ENCODE measurements at places on chromosomes 13 and 19.

DNA sequence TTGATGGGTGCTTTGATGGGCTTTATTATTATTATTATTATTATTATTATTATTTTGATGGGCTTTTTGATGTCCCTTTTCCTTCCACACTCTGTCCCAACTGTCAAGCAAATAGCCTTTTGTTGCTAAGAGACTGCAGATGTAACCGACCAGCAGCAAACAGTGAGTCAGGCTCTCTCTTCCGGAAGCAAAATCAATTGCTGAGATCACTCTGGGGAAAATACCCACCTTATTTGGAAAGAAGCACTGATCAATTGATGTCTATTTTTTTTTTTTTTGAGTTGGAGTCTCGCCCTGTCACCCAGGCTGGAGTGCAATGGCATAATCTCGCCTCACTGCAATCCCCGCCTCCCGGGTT lies 2.9 kb downstream of the LDLR start:
- peak; percentile 69 for DNase-seq

DNA sequence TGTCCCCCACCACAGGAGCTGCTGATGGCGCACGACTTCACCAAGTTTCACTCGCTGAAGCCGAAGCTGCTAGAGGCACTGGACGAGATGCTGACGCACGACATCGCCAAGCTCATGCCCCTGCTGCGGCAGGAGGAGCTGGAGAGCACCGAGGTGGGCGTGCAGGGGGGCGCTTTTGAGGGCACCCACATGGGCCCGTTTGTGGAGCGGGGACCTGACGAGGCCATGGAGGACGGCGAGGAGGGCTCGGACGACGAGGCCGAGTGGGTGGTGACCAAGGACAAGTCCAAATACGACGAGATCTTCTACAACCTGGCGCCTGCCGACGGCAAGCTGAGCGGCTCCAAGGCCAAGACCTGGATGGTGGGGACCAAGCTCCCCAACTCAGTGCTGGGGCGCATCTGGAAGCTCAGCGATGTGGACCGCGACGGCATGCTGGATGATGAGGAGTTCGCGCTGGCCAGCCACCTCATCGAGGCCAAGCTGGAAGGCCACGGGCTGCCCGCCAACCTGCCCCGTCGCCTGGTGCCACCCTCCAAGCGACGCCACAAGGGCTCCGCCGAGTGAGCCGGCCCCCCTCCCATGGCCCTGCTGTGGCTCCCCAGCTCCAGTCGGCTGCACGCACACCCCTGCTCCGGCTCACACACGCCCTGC lies 4.4 kb upstream of the NOP53 start:
- DNase-seq, result no peak

DNA sequence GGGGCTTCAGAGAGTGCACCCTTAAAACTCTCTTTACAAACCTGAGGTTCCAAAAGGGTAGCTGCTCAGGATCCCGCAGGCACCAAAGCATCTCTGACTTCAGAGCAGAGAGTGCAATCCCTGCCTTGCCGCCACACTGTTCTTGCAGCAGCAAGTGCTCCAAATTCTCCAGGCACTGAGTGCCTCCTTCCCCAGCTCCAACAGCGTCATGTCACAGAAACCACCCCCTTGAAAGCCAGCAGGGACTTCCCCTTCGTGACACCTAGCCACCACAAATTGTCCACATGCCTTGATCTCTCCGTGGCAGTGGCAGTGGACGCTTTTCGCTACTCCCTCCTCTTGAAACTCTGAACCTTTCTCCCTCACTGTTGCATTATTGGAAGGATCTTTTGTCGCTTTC lies 39.9 kb downstream of the MBNL2 start:
- peak; percentile 13 for DNase-seq

DNA sequence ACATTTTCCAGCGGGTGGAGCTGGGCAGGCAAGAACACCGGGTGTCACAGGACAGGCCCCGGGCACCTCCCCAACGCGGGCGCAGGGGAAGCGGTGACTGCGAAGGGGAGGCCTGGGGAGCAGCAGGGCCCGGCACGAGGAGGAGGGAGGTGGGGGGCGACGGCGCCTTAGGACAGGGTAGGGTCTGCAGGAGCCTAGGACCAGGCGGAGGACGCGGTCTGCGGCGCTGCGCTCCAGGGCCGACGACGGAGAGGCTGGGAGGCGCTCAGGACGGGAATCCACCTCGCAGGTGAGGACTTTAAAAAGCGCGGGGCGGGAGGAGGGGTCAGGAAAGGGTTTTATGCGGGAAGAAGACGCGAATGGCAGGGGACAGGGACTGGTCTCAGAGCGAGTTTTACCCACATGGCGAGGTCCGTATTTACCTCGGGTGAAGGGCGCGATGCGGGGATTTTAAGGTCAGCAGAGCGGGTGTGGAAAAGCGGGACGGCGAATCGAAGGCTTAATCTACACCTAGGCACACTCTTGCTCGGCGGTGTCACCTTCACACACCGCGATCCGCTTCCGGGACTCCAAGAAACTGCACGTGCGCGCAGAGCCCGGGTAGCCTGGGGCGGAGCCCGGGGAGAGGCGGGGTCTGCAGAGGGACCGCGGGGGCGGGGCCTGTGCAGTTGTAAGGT lies 13.5 kb downstream of the ERVV-2 start:
- no peak for DNase-seq

Measured in NB4 (cell line).